A549 treated with ZK216348 at 1 μM for 4 hours (cell line): ENCODE measurements at places on chromosomes 3 and 15. TPM values are rescaled to one million over a fixed set of nuclear protein-coding genes. Genes with fewer than 3 reads are reported as not detected.

ULK4 gene
- total RNA-seq, result 3.9 to 12.9 TPM (median 4.3 TPM) in 5 replicates

TEX9 gene
- total RNA-seq, result 2.7 to 5.3 TPM (median 5.0 TPM) in 5 replicates

MUSTN1 gene
- 0.44 TPM in 1 of 5 replicates, not detected in the others for total RNA-seq

GHSR gene
- total RNA-seq, result not detected in 5 replicates

GUCA1C gene
- not detected in 5 replicates for total RNA-seq

CCR8 gene
- not detected in 5 replicates for total RNA-seq

AP3B2 gene
- 0.41 to 1.7 TPM (median 0.88 TPM) in 5 replicates for total RNA-seq

KLHL25 gene
- total RNA-seq, result 3.6 to 8.2 TPM (median 7.2 TPM) in 5 replicates

PAQR5 gene
- 65.5 to 118 TPM (median 110 TPM) in 5 replicates for total RNA-seq

ARGFX gene
- total RNA-seq, result not detected in 5 replicates

PLA2G4D gene
- total RNA-seq, result not detected in 5 replicates

TNFAIP8L3 gene
- 13.1 to 22.4 TPM (median 16.4 TPM) in 5 replicates for total RNA-seq

LYZL4 gene
- not detected in 5 replicates for total RNA-seq

AGBL1 gene
- not detected in 5 replicates for total RNA-seq

ILDR1 gene
- not detected in 5 replicates for total RNA-seq

C3orf20 gene
- not detected in 5 replicates for total RNA-seq
